ENCODE measurements at places on chromosomes 16 and 17.

GRCh38 chr16:72372087-72373045 lies 200.4 kb upstream of the PMFBP1 start:
- DNase-seq: no peak

DNA sequence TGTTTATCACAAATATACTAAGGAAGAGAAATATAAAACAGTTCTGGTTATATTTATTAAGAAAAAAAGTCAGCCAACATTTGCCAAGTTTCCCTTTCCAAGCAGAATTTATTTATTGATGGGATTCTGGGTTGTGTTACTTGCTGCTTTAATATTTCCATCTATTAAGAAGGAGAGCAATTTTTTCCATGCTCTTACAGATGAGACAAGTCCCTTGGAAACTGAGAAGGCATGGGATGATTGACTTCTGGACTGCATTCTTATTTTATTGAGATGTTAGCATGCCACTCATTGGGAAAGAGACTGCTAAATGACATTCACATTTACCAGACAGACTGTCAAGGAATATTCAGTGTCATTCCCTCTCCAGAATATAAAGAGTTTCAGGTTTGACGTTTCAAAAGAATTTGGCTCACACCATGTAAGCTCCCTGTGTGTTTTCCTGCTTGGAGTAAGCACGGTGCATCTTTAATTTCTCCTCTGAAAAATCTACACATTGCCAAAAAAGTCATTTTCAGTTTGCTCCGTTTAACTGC lies 1565.2 kb upstream of the GOT2 start:
- no peak for DNase-seq

- no peak for DNase-seq
Observed at GRCh38 chr17:49224198-49224996, 6.2 kb downstream of the PHOSPHO1 start.

DNA sequence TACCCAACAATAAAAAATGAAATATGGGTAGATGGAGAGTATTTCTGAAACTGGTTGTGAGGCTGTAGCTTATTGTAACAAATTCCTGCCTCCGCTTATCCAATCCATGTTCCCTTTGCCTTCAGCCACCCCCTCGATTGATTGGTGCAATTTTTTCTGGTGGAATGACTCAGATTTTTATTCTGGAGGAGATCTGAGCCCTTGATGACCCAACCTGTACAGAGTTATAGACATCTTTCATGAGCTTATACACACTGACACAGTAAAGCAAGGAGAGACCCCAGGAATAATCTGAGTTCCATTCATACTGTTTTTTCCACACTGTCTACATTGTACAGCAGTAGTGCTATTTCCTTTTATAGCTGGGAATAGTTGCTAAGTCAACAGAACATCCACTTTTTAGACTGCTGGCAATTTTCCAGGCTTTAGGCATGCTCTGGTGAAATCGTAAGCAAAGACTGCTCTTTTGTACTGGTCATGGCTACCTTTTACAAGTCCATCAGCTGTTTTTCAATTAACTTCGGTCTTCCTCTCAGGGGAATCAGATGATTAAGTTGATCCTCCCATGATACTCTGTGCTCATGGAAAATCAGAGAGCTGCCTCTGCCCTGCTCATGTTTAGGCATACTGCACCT lies 30.1 kb downstream of the CCL4 start:
- no peak for DNase-seq

DNA sequence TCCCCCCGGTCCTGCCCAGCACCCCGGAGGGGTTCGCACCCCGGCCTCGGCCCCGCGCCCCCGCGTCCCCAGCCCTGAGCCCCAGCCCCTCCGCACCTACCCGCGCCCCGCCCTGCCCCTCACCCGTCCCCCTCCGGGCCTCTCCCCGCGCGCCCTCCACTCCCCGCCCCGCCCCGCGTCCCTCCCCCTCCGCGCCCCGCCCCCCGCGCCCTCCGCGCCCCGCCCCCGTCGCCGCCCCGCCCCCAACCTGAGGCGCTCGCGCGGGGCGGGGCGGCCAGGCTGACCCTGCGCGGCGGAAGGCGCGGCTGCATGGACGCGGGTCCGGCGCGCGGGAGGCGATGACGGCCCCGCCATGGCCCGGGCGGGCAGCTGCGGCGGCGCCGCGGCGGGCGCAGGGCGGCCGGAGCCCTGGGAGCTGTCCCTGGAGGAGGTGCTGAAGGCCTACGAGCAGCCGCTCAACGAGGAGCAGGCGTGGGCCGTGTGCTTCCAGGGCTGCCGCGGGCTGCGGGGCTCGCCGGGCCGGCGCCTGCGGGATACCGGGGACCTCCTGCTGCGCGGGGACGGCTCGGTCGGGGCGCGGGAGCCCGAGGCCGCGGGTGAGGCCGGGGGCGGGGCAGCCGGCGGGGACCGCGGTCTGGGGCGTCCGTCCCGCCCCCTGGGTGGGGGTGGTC lies at the start of gene SPIRE2:
TSS of gene SPIRE2 (plus strand) at position 277 of the 671 bp plus-strand sequence. CDS start at position 353, 76 bp downstream.
- peak; percentile 80 for DNase-seq
